NT2/D1 (cell line): ENCODE measurements at places on chromosomes 3 and 15.

- DNase-seq, result no peak
Measured at GRCh38 chr15:35757361-35757760, 211.4 kb upstream of the DPH6 start.

DNA sequence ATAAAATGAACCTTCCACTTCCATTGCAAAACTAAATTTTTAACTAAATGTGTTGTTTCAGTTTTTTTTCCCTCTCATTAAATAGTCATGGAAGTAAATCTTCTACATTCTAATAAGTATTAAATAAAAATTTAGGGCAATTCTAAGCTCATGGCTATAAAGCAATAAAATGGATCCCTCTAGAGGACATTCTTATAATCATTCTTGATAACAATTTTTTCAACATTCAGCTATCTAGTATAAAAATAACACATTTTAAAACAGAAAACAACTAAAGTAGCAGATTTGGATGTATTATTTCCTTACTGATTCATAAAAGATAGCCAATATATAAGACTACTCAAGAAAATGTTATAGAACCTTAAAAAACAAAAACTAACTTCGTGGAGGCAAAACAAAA, 393.1 kb downstream of the PLOD2 start:
- DNase-seq, result no peak

DNA sequence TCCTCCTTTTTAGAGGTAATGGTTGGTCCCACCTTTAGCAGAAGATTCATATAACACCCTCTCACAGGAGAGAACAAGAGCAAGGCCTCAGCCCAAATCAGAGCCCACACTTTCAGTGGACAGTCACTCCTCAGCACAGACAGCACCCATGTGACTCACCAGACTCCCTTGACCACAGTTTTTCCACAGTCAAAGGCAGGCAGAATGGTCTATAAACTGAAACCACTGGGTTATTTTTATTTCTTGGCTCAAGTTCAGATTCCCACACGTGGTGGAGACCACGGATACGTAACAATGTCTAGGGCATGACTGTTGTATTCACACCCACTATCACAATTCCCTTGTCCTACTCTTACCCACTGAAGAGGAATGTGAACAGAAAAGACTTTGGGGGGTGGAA, 237.8 kb upstream of the UBE2E1 start:
- no peak for DNase-seq

- DNase-seq, result no peak
Measured at GRCh38 chr3:46662771-46663551, 30.5 kb downstream of the ALS2CL start.

DNA sequence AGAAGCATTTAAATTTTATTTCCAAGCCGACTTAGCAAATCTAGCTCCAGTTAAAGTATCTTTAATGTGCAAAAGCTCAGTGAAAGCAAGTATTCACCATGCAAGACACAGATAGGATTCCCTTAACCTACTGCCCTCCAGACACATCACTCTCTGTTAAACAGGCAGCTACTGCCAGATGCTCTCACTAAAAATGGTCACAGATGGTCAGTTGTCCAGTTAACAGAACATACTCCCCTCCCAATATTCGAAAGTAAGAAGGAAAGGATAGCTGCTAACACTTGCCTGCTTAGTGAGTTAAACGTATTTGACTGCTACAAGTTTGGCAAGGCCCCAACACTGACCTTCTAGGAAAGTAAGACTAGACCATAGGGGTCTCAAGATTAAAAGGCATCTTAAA, 73.7 kb downstream of the PRTG start:
- no peak for DNase-seq

DNA sequence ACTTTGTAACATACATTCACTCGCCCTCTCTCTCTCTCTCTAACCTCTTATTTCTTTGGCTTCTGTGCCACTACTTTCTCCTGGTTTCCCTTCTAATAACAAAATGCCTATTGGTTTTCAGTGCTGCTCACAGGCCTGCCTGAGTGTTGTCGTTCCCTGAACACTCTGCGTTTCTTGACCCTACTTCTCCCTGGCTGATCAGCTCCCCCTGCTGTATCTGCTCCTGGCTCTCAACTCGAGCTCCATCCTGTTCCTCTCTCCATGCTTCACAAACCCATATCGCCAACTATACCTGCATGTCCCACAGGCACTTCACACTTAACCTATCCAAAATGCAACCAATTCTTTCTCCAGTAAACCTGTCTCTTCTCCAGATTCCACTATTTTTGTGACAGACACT, 111.4 kb downstream of the OPA1 start:
- no peak for DNase-seq

- no peak for DNase-seq
Measured at GRCh38 chr15:55802600-55803376, 59.8 kb upstream of the PRTG start.

GRCh38 chr3:195159117-195159813, 111.7 kb downstream of the XXYLT1 start:
- DNase-seq, result no peak

- no peak for DNase-seq
Measured at GRCh38 chr3:38522002-38522401, 25.9 kb downstream of the EXOG start.

DNA sequence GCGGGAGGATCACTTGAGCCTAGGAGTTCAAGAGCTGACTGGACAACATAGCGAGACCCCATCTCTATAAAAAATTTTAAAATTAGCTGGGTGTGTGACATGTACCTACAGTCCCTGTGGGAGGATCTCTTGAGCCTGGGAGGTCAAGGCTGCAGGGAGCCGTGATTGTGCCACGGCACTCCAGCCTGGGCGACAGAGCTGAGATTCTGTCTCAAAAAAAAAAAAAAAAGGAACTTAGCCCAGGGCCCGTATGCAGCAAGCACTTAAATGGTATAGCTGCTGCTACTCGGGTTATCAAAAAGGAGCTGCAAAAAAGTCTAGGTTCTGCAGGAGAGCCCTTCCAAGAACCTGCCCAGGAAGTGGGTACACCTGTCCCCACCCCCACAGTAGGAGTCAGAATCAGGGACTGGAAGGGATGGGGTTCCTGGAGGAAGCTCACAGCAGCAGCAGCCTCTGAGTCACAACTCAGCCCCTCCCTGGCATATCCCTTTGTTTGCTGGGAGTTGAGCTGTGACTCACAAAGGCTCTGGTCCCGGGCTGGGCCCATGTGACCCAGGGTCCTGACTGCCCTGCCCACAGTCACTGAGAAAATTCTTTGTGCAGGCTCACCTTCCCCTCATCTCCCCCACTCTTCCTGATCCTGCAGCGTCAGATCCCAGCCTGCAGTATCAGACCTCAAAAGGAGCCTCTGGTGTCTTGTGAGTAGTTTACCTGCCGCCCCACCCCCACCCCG, at the start of gene SPATA12:
Gene SPATA12, plus strand, starts transcription at position 576 of the 733 bp plus-strand sequence. CDS start 13,031 bp downstream, outside the sequence.
- DNase-seq, result peak; percentile 91

DNA sequence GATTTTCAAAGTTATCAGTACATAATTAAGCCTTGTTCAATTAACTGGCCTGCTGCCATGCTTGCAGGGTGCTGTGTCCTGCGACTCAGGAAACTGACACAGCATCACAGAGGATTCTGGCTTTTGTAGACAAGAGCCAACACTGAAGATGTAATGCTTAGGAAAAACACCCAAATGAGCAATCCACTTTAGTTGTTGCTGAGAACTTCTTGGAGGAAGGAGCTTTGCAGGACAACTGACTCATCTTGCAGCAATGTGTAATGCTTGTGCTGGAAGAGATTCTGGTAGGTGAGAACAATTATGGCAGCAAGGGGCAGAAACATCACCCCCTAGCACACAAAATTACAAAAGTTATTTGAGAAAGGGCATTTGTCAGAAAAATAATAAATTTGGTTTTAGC, 67.6 kb downstream of the NLGN1 start:
- DNase-seq, result peak; percentile 8

DNA sequence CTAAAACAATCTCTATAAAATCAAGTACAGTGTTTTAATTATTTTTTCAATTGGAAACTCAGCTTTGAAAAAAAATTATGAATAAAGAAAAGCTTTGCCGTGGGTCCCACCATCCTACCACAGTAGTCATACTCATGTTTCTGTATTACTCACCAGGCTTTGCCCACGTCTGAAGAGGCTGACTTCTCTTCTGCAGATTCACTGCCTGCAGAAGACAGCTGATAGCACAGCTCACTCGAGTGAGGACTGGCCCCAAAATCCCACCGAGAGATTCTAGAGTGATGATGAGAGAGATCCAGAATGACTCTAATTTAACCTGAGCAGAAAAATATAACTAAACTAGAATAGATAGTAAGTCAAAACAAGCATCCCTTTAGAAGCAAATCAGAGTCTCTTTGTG, 11.9 kb downstream of the C2CD4B start:
- no peak for DNase-seq

GRCh38 chr15:83871808-83872559, 218.1 kb downstream of the ADAMTSL3 start:
- DNase-seq, result no peak

- DNase-seq, result no peak
Measured at GRCh38 chr15:57436166-57436565, 59.9 kb downstream of the CGNL1 start.

DNA sequence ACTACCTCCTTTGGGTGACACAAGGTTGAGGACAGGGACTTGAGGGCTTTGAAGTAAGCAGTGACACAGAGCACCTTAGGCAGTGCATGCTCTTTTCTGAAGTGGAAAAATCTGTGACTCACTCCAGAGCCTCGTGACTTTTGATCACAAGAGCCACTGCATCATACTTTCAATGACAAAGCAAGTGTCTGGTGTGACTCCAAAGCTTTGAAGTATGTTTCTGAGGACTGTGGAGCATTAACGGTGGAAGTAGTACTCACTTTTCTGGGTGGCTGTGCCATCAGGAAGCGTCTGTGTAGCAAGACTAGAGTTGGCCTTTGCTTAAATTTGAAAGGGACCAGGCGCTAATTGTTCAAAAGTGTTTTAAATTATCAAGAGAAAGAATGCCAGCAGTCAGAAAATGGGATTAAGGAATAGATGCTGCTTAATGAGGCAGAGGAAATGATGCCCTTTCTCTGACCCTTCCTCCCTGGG, 210.7 kb upstream of the TRIM42 start:
- no peak for DNase-seq

DNA sequence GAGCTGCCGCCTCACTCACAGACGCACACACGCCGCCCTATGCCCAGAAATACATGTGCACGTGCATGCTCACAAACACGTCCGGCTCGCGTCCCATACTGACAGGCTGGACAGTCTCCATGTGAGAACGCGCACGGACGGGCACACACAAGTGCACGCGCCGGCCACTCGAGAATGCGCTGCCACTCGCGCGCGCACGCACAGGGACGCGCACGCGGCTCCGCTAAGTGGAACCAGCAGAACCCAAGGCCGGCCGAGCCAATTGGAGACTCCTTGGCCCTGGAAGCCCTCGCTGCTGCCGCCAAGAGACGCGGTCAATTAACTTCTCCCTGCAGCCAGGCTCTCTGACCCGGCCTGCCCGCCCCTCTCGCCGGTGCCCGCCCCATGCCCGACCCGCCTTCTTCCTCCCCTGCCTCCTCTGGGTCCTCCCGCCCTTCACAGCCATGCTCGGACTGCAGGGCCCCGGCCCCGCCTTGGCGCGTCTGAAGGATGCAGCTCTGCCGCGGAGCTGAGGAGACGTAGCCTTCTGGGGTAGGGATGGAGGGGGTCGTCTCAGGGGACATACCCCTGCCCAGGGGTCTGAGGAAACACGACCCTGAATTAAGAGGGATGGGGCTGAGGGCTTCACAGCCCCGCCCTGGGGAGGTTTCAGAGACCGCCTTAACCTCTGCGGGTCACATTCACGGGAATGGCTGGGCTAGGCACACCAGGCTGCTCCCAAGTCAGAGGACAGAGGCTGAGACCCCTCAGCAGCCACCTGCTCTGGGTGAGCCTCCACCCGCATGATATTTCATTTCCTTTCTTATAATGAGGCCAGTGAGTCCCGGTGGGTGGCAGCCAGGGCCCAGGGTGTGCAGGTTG, 15.0 kb downstream of the PTH1R start:
- peak; percentile 65 for DNase-seq

GRCh38 chr15:45648521-45649200, 13.8 kb downstream of the SQOR start:
- DNase-seq, result no peak

GRCh38 chr15:68700455-68701123, 120.1 kb downstream of the ANP32A start:
- DNase-seq, result no peak

GRCh38 chr3:155075200-155075599, 4.9 kb upstream of the MME start:
- no peak for DNase-seq

DNA sequence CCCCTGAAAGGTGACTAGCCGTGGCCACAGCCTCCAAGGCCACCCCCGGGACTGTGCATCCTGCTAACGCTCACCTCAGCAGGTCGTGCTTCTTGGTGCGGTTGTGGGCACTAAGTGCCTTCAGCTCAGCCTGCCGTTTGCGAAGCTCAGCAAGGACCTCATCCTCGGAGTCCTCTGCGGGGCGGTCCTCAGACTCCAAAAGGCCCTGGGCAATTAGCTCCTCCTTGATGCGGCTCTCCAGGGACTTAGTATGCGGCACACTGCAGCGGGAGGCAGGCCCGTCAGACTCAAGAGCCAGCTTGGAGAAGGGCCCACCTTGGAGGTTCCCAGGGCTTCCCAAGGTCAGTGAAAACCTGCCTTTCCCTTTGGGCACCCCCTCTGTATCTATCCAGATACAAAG, 8.3 kb downstream of the TADA3 start:
- no peak for DNase-seq

DNA sequence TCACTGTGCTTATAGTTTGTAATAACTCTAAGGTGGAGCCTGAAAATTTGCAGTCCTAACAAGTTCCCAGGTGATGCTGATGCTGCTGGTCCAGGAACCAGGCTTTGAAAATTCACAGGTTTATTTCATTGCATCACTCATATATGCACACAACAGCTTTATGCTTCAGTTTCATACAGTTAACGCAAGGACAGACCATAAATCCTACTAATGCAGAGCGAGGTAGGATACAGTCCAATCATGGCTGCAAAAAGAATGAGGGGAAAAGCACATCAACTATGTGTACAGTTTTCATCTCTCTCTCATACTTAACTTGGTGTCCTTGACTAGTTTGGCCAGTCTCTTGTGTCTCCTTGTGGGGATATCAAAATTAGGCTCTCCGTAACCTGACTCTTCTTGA, 135.1 kb downstream of the SLCO3A1 start:
- DNase-seq, result no peak
